ENCODE measurements at places on chromosomes 7 and 10.

- no peak for DNase-seq
Observed at GRCh38 chr7:31125171-31125570, 73.1 kb downstream of the ADCYAP1R1 start.

- no peak for DNase-seq
Observed at GRCh38 chr10:131183546-131184045, 127.9 kb downstream of the TCERG1L start.

GRCh38 chr7:33024189-33024757, 38.3 kb downstream of the NT5C3A start:
- no peak for DNase-seq

GRCh38 chr10:31419394-31420063, 100.5 kb downstream of the ZEB1 start:
- no peak for DNase-seq

DNA sequence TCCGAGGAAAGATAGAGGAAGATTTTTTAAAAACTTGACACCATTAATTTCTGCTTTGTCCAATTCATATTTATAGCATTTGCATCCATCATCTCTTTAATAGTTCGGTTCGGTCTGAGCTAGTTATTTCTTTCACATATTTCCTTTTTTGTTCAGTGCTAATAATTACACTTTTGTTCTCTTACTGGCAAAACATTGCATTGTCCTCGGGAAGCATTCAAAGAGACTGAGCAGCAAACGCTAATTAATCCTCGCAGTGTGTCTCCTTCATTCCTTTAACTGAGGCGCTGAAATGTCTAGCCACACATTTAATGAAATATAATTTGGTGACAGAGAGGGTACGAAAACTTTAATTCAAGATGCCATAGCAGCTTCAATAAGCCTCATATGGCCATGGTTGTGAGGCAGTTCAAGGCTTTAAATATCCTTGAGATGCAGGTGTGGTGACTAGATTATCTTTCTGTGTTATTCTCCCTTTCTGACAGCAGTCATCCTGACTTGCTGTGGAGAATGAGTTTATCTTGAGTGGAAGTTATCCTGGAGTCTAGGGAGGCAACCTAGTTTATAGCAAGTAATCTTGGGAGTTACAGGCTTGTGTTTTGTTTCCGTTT, 431.4 kb downstream of the SDK1 start:
- DNase-seq: no peak

DNA sequence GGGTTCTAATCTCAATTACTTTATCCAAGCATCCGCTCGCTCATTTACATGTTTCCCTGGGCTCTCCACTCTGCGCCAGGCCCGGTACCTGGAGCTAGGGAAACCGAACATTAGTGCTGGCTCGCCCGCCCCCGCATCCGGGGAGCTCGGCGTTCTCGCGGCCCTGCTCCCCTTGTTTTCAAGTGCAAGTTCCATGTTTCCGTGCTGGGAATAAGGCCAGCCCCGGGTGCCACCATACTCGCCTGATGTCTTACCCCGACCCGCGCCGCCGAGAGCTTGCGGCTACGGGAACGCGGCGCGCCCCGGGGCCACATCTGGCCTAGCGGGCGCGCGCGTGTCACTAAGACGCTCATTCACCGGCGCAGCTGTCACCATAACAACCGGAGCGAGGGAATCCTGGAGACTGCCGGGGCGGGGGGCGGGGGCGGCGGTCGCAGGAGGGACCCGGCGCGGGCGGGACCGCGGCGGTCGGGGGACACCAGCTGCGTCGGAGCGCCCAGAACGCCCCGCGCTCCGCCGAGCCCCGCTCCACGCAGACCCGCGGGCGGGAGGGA, at the start of gene NEURL1:
NEURL1 (plus strand) TSS at position 344 of the 554 bp plus-strand sequence. CDS start 683 bp downstream, outside the sequence.
- no peak for DNase-seq

GRCh38 chr10:111551001-111551400, 474.2 kb downstream of the ADRA2A start:
- DNase-seq: no peak

DNA sequence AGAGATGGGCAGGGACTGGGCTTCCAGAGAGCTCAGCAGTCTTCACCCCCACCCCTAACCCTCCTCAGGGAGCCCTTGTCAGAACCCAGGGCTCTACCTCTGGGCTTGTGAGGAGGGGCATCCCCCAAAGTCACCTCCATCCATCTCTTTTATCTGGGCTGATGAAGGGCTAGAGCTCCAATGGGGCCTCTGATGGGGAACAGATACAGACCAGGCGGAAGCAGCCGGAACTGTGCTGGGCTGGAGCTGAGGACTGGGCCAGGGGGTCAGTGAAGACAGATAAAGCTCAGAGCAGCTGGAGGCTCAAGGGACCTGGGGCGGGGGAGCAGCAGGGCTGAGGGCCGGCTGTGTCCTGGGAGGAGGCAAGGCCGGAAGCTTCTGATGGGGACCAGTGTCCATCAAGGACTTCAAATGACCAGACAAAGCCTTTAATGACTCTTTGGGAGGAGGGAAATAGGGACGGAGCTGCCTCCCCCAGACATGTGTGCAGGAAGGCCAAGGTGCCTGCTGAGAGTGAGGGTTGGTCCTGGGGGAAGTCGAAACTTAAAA, 10.2 kb downstream of the KAZALD1 start:
- DNase-seq: no peak

DNA sequence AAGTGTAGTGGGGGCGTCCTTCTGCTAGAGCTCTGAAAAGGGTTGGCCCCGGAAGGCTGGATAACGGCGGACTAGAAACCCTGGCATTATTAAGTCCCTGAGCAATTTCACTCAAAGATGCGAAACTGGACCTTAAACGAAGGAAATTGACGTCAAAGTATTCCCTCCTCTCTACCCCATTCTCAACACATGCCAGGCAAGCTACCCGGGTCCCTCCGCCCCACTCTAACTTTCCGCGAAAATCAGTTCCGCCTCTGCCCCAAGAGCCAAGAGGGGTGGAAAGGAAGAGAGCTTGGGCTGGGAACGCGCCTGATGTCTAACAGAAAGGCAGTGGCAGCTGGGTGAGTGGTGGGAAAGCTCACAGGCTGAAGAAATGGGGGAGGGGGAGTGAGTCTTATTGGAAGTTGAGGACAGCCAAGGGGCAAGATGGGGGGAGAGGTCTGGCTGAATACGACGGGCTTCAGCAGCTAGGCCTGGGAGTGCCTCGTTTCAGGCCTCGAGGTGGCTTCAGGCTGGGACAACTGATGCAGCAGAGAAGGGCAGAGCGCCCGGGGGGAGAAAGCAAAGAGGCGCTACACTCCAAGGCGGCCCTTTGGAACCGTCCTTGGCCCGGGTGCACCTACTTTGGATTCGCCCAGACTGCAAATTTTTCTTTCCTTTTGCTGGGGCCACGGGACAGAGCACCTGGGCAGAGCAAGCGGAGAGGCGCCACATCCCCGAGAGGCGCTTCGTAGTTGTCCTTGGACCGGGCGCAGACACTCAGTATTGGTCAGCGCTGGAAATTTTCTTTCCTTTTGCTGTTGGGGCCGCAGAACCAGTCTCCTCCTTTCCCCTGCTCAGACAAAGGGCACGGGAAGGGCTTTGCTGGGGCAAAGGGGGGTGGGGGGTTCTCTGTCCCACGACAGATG, 2.0 kb upstream of the FEZF1 start:
- DNase-seq: no peak

DNA sequence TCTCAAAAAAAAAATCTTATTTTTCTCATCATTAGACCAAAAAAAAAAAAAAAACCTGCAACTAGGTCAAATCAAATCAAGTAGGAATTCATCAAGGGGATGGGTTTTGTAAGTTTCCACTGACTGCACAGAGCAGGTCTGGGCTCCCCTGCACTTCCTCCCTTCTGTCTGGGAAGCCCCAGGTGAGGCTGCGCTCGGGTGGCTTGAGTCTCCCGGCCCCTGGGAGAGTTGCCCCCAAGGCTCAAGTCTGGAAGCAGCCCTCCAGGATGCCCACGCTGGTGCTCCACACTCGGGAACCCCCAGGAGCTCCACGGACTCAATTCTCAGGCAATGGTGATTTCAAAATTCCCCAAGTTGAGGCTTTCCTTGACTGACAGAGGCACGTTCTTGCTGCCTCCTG, 41.7 kb upstream of the RBM33 start:
- no peak for DNase-seq

DNA sequence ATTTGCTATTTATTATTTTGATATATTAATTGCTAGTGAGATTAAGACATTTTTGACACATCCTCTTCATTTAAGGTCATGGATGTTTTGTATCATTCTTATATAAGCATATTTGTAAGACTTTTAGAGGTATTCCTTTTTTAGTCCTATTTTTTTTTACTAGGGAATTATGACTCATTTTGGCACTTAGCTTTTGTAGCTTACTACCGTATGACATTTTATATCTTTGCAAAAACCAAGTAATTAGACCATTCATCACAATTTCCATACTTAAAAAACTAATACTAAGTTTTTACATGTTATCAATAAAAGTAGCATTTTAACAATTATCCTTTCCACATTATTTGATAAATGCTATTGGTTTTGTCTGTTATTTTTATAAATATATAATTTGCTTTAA, 41.6 kb downstream of the BMPR1A start:
- DNase-seq: no peak

GRCh38 chr10:3828404-3829155, 43.6 kb upstream of the KLF6 start:
- no peak for DNase-seq

GRCh38 chr7:145645135-145645515, 471.5 kb upstream of the CNTNAP2 start:
- DNase-seq: no peak

GRCh38 chr10:34796133-34796532, 19.0 kb downstream of the PARD3 start:
- DNase-seq: no peak

- DNase-seq: no peak
Observed at GRCh38 chr10:80532571-80532970, 5.1 kb upstream of the SH2D4B start.

DNA sequence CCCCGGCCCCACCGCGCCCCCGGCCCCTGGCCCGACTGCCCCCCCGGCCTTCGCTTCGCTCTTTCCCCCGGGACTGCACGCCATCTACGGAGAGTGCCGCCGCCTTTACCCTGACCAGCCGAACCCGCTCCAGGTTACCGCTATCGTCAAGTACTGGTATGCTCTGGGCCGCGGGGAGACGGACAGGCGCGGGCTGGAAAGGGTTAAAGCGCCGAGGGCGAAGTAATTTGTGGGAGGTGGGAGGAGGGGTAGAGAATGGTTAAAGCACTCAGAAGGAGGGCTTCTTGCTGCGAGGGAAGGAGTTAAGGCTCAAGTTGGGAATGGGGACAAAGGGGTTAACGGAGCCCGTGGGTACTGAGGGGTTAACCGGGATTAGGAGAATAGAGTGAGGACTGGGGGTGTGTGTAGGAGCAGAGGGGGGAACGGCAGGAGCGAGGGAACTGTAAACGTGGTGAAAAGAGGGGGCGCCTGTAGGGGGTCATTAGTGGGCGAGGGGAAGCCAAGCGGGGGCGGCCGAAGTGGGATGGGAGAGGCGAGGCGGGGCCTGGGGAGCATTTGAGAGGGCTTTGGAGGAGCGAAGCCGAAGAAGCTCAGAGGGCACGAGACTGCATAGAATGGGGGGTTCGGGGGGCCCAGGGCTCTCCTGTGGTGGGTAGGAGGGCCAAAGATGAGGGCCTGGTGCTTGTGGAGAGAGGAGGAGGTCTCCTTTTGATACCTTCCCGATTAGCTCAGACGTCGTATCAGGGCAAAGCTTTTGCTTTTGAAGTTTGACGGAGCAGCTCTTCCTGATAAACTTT, 605 bp downstream of the SUFU start:
- DNase-seq: peak; percentile 20

DNA sequence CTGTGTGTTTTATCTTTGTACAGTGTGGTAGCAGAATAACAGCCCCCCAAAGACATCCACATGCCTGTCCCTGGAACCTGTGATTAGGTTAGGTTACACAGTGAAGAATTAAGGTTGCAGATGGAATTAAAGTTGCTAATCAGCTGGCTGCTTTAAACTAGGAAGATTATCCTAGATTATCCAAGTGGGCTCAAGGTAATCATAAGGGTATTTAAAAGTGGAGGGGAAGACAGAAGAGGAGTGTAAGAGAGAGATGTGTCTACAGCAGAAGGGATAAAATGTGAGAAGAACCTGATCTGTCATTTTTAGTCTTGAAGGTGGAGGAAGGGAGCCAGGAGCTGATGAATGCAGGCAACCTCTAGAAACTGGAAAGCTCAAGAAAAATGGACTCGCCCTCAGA, 117.6 kb downstream of the ARHGAP22 start:
- no peak for DNase-seq

DNA sequence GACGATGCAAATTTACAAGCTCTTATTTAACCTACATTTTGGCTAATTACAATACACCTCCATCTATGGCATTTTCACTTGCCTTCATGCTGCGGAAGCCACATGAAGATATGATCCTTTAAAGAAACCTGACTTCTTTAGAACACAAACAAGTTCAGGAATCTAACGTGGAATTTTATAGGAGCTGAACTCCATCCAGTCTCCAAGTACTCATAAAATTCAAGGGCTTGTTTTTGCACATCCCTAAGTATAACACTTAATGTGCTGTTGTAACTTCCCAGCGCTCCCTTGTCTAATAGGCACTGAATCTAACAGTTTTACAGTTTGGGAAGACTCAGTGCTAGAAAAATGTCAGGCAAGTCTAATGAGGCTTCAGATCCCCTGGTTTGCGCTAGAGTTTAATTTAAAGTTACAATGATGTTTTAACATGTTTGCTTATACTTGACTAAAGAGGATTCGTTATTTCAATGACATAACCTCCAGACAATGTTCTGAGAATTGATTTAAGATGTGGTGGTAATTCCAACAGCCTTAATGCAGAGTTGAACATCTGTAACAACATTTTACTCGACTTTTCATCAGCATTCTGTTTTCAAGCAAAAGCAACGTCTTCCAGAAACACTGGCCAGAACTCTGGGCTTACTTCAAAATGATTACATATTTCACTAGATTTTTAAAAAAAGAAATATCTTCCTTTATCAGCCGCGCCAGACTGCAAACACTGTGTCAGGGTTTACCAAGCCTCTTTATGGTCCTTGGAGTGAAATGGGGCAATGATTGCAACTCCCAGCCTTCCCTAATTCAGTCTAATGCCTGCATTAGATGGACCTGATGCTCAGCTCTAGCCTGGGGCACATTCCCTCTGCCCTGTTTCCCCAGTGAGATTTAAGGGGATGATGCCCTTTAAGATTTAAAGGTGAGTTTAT, 664.3 kb downstream of the KCNMA1 start:
- DNase-seq: no peak

DNA sequence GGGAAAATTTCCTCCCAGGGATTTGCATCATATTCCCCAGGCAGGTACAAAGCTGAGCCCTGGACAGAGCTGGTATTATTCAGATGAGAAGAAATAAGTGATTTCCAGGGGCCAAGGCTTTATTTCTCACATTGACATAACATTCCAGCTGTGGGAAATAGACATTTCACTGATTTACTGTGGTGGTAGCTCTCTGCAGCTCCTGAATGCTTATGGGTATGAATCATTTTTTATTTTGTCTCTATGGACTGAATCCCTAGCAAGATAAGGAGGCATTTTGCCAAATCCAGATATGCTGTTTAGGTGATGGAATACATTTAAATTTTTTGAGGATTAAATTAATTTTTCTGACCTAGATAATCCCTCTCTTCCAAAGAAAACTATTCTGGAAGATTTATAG, 97.9 kb downstream of the MTPN start:
- DNase-seq: no peak

- no peak for DNase-seq
Observed at GRCh38 chr7:142460402-142461117, 202.7 kb upstream of the PRSS58 start.
